Bronchial epithelial cell (primary cell): ENCODE measurements at places on chromosomes 12 and 14. TPM values are rescaled to one million over a fixed set of nuclear protein-coding genes. Genes with fewer than 3 reads are reported as not detected.

The TRPV4 gene
- total RNA-seq = 0.51 and 0.53 TPM in 2 replicates

The AVPR1A gene
- not detected in 2 replicates for total RNA-seq

The B4GALNT1 gene
- 0.13 TPM in 1 of 2 replicates, not detected in the other for total RNA-seq

The TAS2R13 gene
- 0.38 and 1.1 TPM in 2 replicates for total RNA-seq

The MIP gene
- 0.26 TPM in 1 of 2 replicates, not detected in the other for total RNA-seq

The RAPGEF3 gene
- 0.90 and 3.9 TPM in 2 replicates for total RNA-seq

The FIGNL2 gene
- total RNA-seq = not detected in 2 replicates

The CCDC177 gene
- not detected in 2 replicates for total RNA-seq

The OTOGL gene
- total RNA-seq = under 0.01 TPM in 1 of 2 replicates, not detected in the other

DNA sequence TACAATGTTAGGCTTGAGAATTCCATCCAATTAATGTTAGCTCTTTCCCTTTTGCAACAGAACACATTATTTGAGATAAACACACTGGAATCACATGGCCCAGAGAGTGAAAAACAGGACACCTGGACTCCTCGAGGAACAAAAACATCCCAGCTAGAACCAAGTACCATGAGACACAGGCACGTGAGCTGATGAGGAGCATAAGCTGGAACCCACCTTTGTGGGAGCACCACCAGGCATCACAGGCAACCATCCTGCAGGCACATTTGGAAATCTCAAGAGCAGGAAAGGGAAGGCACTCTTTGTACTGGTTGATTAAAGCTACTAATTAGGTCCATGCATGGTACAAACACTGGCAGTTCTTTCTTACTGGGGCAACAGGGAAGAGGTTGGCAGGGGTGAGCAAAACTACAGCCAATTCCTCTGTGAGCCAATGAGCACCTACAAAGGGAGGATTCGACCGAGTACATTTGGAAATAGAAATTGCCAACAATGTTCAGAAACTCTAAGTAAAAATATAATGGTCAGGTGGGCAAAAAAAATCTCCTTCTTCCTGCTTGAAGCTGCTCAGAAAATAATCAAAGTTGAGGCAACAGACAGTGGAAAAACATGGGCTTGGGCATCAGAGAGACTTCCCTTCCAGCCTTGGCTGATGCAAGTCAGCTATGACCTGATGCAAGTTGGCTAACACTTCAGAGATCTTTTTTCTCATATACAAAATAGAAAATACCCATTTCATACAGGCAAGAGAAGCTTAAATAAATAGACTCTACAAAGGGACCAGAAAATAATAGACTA, 216.7 kb downstream of the NUAK1 start:
- DNase-seq = no peak

GRCh38 chr12:115374480-115375185, 690.7 kb upstream of the TBX3 start:
- peak; percentile 53 for DNase-seq

DNA sequence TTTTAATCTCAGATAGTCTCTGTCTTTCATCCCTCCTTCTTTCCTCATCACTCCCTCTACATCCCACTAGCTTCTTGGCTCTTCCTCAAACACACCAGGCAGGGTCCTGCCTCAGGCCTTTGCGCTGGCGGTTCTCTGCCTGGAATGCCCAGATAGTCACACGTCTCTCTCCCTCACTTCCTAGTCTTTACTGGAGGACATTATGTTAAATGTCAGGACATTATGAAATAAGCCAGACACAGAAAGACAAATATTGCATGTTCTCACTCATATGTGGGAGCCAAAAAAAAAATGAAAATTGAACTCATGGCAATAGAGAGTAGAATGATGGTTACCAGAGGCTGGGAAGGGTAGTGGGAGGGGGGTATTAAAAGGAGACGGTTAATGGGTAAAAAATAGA, 442.0 kb downstream of the MED13L start:
- DNase-seq = no peak

- no peak for DNase-seq
These were observed 8.4 kb downstream of the ARHGEF25 start for GRCh38 chr12:57619434-57620244.

DNA sequence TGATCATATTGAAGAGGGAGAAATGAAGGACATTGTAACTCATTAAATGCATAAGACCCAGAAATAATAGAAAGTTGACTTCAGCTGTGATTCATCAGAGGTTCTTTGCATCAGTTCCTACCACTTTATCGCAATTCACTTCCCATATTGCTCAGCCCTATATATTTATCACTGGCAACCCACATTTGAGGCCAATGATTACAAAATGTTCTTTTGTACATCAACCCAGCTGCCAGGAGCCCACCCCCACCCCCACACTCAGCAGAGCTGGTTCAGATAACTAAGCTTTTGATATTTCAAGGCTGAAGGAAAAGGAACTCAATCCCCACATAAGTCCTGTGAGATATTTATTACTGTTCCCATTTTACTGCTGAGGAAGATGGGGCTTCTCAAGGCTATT, 51.2 kb upstream of the TMPO start:
- DNase-seq = peak; percentile 50

DNA sequence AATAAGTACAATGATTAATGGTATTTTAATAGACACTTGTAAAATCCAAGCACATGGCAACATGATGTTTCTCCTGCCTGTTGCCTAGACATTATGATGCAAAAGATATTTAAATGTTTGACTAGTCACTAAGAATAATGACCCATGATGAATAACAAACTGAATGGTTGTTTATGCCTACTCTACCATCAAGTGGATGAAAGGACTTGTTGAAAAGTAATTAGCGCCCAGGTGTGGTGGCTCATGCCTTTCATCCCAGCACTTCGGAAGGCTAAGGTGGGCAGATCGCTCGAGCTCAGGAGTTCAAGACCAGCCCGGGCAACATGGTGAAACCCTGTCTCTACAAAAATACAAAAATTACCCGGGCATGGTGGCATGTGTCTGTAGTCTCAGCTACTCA, 30.7 kb downstream of the KIF21A start:
- DNase-seq = no peak

DNA sequence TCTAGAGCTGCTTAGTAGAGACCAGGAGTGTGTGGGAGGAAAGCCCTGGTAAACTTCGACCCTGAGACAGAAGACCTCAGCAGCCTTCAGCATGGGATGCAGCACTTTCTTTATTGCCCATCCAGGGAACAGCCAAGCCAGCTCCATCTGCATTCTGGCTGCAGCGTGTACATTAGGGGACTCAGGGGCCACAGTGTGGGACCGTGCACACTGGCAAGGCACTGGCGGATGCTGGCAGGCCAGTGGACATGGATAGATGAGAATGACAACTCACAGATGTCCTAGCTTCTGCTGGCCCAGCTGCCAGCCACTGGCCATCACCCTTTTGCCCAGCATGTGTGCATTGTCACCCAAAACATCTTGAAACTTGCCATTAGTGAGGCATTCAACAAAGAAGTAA, 12.5 kb downstream of the PLD4 start:
- DNase-seq = no peak

DNA sequence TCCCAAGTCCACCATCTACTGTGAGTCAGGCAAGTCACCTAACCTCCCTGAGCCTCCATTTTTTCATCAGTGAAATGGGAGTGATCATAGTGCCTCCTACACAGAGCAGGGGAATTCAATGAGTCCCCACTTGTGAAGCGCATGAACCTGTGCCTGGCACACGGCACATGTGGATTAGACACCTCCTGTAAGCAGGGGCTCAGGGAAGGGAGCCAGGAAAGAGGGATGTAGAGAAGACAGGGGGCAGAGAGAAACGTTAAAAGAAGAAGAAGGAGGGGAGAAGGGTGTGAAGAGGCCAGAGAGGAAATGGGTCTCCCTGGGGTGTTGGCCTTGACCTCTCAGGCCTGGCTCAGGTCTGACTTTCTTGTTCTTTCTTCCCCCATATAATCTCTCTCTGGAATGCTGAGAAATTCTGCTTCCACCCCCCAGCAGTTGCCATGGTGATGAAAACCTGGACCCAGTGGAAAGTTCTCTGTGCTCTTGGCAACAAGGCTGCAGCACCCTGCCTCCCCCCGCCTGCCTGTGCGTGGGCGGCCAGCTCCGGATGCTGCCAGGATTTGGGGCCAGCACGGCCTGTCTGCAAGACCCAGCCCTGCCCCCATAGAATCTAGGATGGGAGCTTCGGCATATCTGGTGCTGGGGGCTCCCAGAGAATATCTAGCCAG, 94.5 kb downstream of the CALM1 start:
- no peak for DNase-seq

DNA sequence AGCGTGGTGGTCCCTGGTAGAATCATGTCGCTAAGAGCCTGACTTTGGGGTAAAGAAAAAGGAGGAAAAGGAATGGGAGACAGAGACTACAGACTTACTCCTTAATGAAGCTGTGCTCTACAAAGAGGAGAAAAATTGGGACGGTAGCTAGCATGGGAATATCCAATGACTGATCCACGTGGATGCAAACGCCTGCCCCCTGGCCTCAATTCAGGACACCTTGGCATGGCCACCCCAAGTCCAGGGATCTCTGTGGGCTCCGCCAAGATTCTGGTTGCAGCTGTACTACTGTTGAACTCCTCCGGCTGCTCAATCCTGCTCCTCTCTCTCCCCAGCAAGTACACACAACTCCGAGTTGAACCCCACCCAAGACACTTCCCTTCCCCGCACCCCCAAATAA, 70.5 kb upstream of the DIO3 start:
- no peak for DNase-seq

- DNase-seq = no peak
These were observed 27.9 kb downstream of the CCDC92 start for GRCh38 chr12:123944696-123945095.

DNA sequence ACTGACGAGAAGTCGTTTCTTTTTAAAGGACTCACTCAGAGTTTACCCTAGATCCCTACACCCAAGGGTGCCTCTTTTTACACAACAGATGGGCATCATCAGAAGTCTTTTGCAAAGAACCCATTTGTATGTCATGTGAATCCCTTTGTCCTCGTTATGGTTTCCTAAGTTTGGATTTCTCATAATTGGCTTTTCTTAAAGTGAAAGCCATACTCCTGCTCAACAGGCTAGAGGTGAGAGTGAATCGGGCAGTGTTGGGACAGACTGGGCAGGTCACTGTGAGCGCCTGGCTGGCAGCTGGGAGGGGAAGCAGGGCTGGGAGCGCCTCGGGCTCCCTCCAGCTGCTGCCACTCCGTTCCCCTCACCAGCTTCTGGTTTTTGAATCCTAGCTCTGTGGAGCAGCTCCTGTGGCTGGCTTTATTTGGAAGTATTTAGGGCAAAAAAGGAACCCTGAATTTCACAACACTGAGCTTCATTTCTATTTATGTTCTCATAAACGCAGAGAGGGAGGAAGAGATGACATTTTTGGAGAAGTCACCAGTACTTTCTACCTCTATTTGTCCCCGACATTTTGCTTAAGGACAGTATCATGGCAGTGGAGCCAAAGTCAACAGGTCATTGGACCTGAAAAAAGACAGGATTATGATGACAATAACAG, 63.8 kb upstream of the ACTN1 start:
- no peak for DNase-seq

- DNase-seq = no peak
These were observed 32.5 kb downstream of the DAO start for GRCh38 chr12:108912361-108912760.

DNA sequence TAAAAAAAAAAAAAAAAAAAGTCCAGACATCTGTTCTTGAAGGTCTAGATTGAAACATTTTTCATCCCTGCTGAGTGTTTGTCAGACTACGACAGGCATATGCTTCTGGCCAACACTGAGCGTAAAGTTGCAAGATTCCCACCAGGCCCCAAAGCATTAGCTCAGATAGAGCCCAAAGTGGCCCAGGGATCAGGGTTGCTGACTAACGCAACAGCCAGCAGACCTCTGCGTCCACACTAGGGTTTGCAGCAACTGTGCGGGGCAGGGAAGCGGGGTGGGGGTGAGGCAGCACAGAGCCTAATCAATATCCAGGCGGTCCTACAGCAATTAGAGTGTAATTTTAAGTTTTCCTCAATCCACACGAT, 55.7 kb downstream of the SSH1 start:
- no peak for DNase-seq

- peak; percentile 23 for DNase-seq
These were observed 6.4 kb downstream of the EDDM3A start for GRCh38 chr14:20751963-20752562.

GRCh38 chr12:26124446-26125399, at the start of gene BHLHE41:
BHLHE41 (minus strand) TSS chr12:26125037; CDS start chr12:26124779, 258 bp downstream.
- DNase-seq = no peak

GRCh38 chr12:62716866-62717525, 218.0 kb downstream of the PPM1H start:
- DNase-seq = peak; percentile 40

DNA sequence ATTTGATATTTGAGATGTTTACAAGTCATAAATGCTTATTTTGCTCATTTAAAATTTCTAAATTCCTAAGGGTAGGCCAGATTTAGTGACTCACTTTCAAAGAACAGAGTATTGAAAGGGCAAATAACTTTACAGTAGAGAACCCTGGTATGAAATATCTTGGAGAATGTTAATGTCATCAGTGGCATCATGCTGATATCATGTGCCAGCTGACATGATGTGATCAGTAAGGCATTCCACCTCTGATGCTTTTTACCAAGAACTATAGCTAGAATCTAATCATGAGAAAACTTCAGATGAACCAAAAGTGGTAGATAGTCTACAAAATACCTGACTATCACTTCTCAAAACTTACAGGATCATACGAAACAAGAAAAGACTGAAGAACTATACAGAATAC, 2.9 kb upstream of the FLRT2 start:
- DNase-seq = peak; percentile 52

GRCh38 chr14:39398382-39398781, 33.9 kb downstream of the FBXO33 start:
- DNase-seq = no peak

DNA sequence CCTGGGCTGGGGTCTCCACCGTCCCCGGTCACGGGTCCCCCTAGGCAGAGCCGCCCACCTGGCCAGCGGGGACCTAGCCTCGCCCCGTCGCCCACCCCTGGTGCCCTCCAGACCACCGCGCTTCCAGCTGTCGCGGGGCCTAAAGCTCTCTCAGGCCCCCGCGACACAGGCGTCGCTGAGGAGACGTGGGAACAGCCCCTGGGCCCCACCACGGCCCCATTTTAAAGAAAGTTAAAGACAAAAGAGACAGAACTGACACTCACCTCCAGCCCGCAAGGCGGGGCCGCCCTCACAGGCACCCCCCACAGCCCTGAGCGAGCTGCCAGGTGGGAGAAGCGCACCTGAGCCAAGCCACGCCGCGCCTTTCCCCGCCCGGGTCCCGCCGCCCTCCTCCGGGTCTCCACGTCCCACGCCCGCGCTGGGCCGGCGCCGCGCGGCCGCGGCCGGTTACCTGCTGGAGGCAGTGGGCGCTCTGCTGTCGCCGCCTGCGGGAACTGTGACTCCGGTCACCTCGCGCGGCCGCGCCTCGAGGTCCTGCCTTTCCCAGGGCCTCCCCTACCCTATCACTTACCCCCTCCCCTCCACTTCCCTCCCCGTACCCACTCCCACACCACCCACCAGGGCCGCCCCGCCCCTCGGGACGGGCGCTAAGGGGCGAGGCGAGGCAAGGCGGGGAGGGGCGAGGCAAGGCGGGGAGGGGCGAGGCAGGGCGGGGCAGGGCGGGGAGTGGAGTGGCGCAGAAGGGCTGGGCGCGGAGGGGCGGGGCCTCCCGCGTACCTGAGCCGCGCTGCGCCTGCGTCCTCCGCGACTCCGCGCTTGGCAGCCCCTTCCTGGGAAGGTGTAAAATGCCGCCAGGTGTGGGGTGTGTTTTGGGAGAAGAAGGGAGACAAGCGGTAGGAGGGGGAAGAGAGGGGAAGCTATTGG, 31.2 kb downstream of the TC2N start:
- DNase-seq = peak; percentile 76
